ENCODE measurements at places on chromosomes 5 and 9.

- DNase-seq: no peak
Observed at GRCh38 chr9:69173497-69173890, 583 bp upstream of the TJP2 start.

GRCh38 chr9:69937360-69937759 is 106.3 kb upstream of the MAMDC2 start:
- DNase-seq: no peak

DNA sequence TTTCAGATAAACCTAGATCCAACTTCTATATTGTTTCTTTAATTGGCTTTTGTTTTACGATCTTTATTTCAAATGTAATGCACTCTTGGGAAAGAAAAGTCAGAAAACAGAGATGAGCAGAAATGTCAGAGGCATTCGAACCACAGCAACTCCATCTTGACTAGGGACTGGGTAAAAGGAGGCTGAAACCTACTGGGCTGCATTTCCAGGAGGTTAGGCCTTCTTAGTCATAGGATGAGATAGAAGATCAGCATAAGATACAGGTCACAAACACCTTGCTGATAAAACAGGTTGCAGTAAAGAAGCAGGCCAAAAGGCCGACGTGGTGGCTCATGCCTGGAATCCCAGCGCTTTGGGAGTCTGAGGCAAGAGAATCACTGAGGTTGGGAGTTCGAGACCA is 30.5 kb upstream of the DAPK1 start:
- DNase-seq: no peak

DNA sequence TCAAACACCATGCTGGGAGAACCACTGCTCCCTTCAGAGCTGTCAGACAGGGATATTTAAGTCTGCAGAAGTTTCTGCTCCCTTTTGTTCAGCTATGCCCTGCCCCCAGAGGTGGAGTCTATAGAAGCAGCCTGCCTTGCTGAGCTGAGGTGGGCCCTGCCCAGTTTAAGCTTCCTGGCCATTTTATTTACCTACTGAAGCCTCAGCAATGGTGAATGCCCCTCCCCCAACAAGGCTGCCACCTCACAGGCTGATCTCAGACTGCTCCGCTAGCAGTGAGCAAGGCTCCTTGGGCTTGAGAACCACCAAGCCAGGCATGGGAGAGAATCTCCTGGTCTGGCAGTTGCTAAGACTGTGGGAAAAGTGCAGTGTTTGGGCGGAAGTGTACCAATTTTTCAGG is 205.5 kb upstream of the PTGER4 start:
- no peak for DNase-seq

- DNase-seq: peak; percentile 0
Observed at GRCh38 chr5:117077142-117077541, 502.5 kb upstream of the SEMA6A start.

- DNase-seq: no peak
Observed at GRCh38 chr9:116859763-116860162, 172.7 kb downstream of the TRIM32 start.

- no peak for DNase-seq
Observed at GRCh38 chr5:138649316-138649720, 74.1 kb upstream of the HSPA9 start.

GRCh38 chr5:133739181-133739780 is 126.9 kb upstream of the FSTL4 start:
- DNase-seq: no peak

- DNase-seq: no peak
Observed at GRCh38 chr9:108463932-108464606, 391.7 kb downstream of the ACTL7B start.

GRCh38 chr9:33466565-33467495 is 6.9 kb downstream of the NOL6 start:
- no peak for DNase-seq

DNA sequence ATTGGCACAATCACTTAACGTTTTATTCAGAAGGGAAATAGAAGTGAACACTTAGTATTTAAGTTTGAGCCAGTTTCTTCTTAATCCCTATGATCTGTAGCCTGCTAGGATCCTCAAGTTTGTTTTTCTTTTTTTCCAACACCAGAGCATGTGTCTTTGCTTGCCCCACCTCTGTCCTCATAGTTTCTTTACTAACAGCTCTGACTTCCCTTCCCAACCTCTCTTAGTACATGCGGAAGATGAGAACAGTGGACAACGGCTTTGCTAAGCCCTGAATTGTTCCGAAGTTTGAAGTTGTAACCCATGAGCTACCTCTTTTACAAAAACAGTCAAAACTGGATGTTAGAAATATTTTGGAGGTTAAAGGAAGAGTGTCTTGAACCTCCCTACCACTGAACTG is 61.7 kb upstream of the TAF11L2 start:
- DNase-seq: no peak

DNA sequence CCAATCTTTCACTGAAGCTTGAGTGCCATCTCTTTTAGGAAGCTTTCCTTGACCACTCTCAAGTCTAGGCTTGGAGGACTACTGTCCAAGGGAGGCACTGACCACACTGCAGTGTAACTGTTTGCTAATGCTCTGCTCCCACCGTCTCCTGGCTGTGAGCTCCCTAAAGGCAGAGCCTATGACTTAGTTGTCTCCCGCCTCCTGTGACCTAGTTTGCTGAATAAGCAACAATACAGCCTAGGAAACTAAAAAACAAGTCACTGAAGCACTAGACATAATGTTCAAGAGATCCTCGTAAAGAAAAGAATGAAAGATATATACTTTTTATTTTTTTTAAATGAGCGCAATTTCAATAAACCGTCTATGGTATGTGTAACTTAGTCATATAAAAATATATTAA is 31.4 kb downstream of the LIX1 start:
- DNase-seq: no peak

- no peak for DNase-seq
Observed at GRCh38 chr9:104905931-104906330, 22.0 kb downstream of the ABCA1 start.

- DNase-seq: no peak
Observed at GRCh38 chr5:142295960-142296860, 28.6 kb downstream of the SPRY4 start.

DNA sequence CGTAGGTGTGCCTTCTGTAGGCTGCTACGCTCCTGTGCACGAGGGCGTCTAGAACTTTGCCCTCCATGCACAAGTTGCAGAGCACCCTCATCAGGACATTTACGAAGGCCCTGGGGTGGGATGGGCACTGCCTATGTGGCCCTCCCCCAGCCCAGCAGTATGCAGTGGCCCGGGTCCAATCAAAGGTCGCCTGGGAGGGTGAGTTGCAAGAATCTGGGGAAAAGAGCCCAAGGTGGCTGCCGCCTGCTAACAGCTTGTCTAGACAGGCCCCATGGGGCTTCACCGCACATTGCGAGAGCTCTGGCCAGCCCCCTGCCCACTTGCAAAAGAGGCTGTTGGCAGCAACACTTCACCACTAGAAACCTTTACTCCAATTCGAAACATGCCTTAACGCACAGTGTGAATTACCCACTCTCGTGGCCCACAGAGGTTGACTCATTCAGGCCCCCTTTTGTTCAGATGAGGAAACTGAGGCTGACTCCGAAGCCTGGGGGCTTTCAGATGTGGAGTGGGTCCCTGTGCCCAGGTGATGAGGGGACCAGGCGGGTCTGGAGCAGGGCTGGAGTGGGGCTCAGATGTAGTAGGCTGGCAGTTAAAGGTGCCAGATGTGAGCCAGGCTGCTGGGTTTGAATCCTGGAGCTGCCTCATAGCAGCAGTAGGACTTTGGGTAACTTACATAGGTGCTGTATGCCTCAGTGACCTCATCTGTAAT is 31.8 kb upstream of the IL17B start:
- DNase-seq: no peak

DNA sequence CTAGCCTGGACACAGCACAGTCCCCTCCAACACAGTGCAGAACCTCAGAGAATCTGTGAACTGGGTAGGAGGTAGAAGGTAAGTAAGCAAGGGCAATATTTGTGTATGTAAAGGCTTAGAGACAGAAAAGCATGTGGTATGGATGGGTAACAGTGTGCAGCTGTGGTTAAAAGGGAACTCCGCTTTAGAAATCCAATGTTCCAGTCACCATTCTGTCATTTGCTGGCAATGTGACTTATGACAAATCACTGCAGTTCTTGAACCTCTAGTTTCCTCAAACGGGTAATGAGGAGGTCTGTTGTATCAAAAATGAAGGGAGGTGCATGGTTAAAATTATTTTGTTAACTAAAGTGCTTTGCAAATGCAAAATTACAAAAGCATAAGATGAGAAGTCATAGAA is 125.5 kb upstream of the IFNE start:
- no peak for DNase-seq

DNA sequence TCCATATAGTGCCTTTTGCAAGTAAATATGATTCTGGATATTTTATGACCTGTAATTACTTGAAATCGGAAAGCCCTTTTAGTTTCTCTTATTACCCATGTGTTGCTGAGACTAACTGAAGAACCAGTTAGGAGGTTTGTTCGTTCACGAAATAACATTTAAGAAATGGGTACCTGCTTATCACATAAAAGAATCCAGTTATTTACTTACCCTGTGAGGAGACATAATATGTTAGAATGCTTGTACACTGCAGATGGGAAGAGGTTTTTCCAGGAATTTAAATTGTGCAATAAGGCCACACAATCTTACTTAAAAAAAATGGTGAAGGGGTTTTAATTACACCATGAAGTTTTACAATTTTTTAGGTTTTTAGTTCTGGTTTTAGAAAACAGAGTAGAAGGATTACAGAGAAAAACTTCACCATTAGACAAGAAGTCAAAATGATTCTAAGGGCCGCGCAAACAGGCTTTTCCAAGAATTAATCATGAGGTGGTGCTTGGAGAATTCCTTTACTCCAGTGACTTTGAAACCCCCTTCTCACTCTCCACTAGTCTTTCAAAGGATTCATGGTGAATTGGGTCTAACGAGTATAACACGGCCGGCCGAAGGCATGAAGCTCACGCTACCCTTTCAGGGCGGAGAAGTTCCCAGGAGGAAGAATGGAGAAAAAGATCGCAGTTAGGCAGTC is 1.1 kb upstream of the PTGER4 start:
- DNase-seq: no peak

DNA sequence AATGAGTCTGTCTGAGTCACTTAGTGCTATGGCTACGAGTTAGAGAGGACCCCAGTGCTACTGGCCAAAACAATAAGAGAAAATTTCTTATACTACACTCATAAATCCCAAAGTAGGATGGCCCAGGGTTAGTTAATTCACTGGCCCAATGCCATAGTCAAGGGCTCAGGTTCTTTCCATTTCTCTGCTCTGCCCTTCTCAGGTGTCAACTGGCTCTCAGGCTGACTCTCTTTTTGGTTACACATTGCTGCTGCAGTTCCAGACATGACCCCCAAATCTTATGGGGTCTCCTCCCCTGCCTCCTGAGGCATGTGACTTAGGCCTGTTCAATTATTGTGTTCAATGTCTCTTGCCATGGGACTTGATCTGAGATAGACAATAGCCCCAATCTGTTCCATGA is 70.4 kb downstream of the ARHGEF37 start:
- DNase-seq: no peak

DNA sequence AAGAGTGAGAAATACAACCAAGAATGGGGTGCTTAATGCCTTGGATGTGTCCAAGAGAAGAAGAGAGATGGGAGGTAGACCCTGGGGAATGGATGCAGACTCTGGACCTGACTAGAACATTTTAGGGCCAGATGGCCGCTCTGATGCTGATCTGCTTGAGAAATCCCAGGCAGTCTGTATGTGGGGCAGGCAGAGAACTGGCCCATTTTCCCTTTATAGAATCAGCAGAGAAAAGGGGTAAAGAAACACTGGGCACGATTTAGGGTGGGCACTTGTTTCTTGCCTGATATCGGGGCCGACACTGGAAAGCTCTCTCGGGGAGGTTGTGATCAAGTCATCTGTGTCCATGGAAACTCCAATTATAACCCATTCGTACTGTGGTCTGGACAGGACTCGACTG is 118.5 kb upstream of the FSTL4 start:
- no peak for DNase-seq

- DNase-seq: no peak
Observed at GRCh38 chr5:104951829-104952228, 1389.2 kb upstream of the NUDT12 start.

DNA sequence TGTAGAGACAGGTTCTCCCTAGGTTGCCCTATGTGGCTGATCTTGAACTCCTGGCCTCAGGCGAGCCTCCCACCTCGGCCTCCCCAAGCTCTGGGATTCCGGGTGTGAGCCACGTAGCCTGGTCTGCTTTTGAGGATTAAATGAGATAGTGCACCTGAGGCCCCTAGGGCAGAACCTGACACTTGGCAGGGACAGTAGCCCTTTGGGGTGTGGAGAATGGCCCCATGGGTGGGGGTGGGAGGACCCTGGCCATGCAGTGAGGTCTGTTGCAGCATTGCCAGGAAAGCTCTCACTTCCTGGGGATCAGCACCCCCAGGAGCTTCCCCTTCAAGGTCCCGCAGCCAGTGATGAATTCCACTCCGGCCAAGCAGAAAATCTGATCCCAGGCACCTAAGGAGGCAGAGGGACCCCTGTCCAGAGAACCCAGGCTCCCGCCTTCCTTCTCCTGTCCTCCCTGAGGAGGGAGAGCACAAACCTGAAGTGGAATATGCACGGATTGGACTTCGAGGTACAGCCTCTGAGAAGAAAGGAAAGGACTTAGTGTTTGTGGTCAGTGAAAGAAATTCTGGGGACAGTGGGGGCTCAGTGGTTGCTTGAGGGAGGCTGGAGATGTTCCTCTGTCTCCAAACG is 73.9 kb upstream of the UNC5A start:
- DNase-seq: no peak

DNA sequence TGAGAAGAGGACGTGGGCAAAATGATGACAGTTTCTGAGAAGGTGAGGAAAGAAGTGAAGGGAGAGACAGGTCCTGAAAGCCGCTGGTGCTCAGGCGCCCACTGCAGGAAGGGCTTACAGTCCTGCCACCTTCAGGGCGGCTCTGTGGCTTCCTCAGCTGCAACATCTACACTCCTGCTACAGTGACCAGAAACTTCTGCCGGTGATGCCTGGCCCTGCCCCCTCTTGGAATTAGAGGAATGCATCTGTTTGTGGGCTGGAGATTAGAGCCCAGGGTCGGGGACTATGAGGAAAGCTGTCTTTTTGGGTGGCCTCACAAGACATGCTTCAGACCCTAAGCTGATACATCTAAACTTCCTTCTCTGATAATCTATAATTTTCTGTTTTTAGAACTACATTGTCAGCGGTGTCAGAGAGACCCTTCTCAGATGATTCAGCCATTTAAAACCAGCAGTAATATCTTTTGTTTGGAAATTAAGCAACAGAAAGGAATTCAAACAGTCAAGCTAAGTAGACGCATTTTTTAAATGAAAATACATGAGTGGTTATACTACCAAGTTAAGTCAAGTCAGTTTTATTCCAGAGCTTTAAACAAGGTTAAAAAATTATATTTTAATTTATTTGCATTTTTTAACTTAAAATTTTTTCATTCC is 30.4 kb downstream of the PRDM6 start:
- DNase-seq: no peak

- no peak for DNase-seq
Observed at GRCh38 chr5:39670391-39670790, 245.6 kb upstream of the DAB2 start.

- DNase-seq: no peak
Observed at GRCh38 chr5:124605541-124605940, 140.9 kb downstream of the ZNF608 start.

- no peak for DNase-seq
Observed at GRCh38 chr9:687994-688393, 153.5 kb upstream of the DMRT1 start.

GRCh38 chr5:159814805-159815585 is 101.3 kb upstream of the ADRA1B start:
- no peak for DNase-seq
